ENCODE measurements at places on chromosomes 5 and 9.

DNA sequence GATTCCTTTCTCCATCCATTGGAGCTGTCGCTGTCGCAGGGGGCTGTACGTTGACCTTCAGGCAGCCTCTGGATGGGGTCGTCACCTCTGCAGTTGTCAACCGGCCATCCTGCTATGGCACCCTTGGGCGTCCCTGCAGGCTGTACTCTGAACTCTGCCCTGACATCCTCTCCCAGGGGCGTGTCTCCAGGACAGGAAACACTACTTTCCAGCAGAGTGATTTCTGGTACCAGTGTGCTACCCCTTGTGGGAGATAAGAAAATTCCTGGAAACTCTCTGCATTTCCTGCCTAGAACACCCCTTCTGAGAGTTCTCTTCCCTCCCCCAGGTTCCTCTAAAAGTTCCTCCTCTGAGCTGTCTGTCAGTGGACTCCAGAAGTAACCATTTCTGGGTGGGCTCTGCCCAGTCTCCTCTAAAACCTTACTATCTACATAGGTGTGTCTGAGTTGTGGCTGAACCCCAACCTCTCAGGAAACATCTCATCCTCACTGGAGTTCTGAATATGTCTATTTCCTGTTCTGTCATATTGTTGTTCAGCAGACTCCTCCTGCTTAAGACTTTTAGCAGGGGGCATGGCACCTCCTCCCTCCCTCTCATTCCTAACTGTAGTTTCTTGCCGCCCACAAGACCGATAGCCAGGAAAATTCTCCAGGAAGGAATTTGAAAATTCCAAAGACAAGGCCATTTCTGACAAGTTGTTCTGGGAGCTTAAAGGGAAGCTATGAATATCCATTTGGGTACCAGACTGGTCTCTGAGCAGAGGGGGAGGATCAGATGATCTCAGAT, 145.3 kb upstream of the RASEF start:
- no peak for DNase-seq

- no peak for DNase-seq
These were observed 4.2 kb downstream of the LECT2 start for GRCh38 chr5:135950611-135951010.

GRCh38 chr9:26260238-26260637, 582.0 kb upstream of the TUSC1 start:
- DNase-seq = no peak

DNA sequence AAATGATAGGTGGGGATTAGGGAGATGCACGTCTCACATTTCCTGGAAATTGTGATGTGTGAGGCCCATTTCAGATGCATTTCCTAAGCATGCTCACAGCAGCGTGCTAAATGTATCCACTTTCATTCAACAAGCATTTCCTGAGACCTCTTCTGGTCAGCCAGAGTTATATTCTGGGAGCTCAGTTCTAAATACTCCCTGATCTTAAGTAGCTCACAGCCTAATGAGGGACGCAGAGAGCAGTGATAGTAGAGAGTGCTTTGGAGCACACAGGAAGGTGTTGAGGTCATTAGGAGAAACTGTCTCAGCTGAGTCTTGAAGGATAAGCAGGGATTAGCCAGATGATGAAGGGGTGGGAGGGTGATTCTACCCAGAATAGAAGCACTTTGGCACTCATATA, 46.2 kb upstream of the FSD1L start:
- DNase-seq = no peak

GRCh38 chr9:68804911-68805889, 100.2 kb downstream of the PIP5K1B start:
- no peak for DNase-seq

DNA sequence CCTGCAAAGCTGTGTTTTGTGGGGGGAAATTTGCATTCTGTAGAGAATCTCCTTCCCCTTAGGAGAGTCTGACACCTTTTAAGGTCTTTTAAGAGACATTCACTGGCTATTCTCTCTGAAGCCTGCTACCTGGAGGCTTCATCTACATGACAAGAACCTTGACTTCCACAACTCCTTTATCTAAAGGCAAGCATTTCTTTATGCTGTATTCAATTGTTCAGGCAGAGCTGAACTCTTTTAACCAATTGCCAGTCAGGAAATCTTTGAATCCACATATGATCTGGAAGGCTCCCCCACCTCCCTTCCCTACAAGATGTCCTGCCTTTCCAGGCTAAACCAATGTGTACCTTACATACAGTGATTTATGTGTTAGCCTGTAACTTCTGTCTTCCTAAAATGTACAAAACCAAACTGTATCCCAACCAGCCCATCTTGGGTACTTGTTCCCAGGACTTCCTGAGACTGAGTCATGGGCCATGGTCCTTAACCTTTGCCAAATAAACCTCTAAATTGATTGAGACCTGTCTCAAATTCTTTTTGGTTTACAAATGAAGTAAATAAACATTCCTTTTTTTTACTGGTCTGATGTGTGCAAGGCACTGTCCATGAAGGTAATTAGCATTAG, 9.9 kb downstream of the C9orf85 start:
- DNase-seq = no peak

DNA sequence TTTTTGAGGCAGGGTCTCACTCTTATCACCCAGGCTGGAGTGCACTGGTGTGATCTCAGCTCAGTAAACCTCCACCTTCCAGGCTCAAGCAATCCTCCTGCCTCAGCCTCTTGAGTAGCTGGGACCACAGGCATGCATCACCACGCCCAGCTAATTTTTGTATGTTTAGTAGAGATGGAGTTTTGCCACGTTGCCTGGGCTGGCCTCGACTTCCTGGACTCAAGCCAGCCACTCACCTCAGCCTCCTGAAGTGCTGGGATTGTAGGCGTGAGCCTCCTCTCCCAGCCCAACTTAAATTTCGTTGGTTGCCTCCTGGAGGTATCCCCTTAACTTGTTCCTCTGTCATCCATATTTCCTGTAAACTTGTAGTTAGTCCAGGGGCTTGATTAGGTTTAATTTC, 47.2 kb downstream of the RAB24 start:
- DNase-seq = no peak

DNA sequence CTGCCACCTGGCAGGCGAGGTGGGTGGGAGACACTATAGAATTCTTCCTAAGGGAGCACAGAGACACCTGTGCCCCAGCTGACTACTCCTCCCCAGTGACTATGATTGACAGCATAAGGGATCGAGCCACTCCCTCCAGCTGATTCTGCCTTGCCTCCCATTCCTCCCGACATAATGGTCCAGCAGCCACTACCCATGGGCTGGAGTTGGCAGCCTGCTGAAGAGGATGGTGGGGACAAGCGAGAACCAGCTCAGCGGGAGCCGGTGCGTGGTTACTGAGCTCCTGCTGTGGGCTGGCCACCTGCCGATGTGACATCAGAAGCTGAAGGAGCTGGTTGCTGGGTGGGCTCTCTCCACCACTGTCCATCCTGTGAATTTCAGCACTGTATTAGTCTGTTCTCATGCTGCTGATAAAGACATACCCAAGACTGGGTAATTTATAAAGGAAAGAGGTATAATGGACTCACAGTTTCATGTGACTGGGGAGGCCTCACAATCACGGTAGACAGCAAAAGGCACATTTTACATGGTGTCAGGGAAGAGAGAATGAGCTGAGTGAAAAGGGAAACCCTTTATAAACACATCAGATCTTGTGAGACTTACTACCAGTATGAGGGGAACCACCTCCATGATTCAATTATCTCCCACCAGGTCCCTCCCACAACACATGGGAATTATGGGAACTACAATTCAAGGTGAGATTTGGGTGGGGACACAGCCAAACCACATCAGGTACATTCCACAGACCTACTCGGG, 12.1 kb upstream of the NCS1 start:
- no peak for DNase-seq

DNA sequence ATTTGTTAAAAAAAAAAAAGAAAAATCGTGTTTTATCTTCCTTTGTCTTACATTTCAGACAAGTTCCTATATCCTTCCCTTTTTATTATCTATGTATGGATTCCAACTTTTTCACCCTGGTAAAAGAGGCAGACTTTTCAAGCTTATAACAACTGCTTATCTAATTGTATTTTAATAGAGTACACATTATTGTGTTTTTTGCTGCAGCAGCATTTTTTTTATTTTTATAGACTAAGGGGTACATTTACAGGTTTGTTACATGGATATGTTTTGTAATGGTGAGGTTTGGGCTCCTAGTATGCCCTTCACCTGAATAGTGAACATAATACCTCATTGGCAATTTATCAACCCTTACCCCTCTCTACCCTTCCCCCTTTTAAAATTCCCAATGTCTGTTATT, 195.0 kb upstream of the RGMB start:
- no peak for DNase-seq

DNA sequence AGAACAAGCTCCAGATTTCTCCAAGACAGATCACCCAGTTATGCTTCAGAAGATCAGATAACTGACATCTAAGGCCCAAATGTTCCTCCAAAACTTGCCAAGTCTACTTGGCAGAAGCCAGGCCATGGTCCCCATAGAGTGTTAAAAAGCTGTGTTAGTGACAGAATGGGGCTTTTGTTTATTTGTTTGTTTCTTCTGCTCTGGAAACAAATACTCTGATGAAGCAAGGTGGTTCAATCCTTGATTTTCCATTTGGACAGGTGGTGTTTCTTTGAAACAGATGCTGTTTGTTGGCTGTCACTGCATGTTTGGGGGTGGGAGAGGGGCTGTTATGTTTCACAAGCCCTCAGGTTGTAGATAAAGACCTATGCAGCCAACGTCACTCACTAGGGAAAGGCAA, 264.0 kb downstream of the FAM114A2 start:
- DNase-seq = no peak

GRCh38 chr5:81554647-81555046, 160.7 kb upstream of the ACOT12 start:
- no peak for DNase-seq

- no peak for DNase-seq
These were observed 96.5 kb downstream of the JAKMIP2 start for GRCh38 chr5:147685993-147686392.

- DNase-seq = no peak
These were observed 173.7 kb downstream of the CPLANE1 start for GRCh38 chr5:37075399-37075950.

DNA sequence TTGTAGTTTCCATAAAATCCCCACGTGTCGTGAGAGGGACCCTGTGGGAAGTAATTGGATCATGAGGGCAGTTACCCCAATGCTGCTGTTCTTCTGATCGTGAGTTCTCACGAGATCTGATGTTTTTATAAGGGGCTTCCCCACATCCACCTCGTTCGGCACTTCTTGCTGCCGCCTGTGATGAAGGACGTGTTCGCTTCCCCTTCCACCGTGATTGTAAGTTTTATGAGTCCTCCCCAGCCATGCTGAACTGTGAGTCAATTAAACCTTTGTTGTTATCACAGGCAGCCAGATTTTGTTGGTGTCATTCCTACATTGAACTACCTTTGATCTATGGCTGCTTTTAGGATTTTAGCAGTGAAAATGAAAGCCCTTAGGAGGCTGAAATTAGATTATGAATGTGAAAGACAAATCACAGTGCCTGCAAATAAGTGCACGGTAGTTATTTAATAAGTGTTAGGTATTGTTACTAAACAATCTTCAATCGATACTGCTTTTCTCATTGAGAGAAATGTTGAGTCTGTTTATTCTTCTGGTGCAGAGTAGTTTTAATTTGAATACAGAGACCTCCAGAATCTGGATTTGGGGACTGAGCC, 68.0 kb upstream of the C6 start:
- DNase-seq = no peak

- no peak for DNase-seq
These were observed 103.9 kb upstream of the MEGF10 start for GRCh38 chr5:127186657-127187056.

DNA sequence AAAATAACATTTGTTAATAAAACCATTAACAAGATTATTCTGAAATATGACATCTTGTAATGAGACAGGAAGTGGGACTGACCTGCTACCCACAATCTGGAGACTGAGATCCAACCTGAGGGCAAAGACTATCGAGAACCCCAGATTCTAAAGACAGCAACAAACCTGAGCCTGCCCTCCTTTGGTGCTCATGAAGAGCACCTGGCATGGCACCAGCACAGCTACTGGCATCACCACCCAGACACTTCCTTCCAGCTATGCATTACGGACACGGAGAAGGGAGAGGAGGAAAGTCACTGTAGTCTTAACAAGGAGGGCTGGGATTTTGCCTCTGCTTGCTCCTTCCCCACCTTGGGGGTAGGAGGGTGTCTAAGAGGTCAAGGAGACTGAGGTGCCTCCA, 105.5 kb downstream of the AUH start:
- DNase-seq = no peak

DNA sequence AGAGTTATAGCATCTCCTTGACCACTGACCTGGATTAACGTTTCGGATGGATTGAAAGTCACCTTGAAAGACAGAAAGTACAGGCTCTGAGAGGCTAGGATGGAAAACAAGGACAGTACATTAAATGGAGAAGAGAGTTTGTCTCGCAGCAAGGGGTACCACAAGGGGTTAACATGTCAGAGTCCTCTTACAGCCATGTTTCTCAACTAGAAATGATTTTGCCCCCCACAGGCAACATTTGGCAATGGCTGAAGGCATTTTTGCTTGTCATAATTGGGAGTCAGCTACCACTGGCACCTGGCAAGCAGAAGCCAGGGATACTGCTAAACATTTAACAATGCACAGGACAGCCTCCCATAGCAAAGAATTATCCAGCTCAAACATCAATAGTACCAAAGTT, 90.8 kb upstream of the EQTN start:
- no peak for DNase-seq

DNA sequence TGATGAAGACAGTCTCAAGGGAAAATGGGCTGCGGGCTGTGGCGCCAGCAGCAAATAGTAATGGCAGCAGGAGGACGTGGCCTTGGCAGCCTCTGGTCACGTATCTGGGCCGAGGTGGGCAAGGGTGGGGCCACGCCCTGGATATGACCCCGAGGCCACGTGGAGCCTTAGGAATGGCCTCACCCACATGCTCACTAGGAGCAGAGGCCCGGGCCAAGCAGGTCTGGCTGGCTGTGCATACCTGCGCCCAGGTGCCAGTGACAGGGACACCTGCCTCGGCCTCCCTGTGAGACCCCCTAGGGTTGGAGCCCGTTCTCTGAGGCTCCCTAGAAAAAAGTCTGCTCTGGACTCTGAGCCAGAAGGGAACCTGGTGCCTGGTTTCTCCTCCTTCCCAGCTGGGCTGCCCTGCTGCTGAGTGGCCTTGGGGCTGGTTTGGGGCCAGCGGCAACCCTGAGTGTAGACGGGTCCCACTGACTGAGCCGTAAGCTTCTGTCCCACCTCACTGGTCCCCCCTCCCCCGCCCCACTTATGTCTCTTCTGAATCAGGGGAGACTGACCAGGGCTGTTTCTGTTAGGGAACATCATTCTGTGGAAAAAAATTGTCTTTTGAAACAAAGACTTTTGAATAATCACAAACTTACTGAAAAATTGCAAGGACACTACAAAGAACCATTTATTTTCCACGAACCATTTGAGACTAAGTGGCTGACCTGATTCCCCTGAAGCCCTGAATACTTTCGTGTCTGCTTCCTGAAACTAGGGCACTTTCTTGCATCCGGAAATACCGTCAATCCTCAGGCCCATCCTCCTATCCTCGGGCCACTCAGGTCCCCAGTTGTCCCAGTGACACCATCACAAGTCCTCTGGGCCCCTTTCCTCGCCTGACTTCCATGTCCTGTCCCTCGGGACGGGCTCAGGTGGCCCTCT, 60.8 kb downstream of the WNK2 start:
- no peak for DNase-seq

DNA sequence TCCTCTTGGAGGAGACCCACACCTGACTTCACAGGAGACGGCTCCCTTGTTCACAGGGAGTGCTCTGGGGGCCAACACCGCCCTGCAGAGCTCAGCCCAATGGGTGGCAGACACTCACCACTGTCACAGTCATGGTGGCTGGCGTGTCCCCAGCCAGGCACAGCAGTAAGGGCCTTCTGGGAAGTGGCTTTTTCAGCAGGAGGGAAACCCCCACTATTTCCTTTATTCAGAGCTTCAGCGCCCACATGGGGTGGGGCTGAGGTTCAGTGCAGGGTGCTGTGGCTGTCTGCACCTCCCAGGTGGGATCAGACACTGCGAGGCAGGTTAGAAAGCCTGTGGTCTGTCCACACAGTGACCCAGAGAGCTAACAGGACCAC, 3.6 kb upstream of the SNAPC4 start:
- no peak for DNase-seq
